ENCODE measurements at places on chromosomes 6 and 20.

DNA sequence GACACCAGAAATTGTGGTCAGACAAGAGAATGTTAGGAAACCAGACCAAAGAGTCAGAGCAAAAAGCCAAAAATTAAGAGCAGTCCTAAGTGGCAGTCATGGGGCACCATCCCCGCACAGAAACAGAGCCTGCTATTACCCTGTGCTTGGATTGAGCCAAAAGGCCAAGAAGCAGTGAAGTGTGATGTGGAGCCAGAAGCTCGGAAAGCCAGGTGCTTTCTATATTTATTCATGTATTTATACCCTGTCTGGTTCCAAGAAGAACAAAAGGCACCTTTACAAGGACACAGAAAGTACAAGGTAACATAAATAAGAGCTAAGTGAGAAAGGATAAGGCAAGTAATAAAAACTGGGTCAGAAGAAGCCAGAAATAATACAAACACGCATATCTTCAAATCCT is 336.2 kb upstream of the CNR1 start:
- DNase-seq: no peak

DNA sequence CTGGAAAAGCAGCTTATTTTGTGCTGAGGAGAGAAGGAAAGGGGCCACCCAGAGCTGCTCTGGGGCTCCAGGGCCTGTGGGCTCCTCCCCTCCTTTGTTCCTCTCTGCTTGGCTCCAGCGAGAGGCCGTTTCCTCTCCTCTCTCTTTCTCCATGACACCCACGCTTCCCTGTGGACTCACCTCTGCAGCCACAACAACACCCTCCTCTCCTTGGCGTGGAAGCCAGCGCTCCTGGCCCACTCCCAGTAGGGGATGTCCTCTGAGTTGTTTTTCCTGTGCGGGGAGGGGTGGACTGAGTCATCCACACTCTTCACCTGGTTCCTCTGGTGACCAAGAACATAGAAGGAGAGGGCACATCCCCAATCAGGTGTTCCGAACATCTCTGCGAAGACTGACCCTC is 4.9 kb upstream of the CDSN start:
- DNase-seq: peak; percentile 19

GRCh38 chr20:2658414-2659354 is 5.3 kb downstream of the IDH3B start:
- DNase-seq: peak; percentile 8

DNA sequence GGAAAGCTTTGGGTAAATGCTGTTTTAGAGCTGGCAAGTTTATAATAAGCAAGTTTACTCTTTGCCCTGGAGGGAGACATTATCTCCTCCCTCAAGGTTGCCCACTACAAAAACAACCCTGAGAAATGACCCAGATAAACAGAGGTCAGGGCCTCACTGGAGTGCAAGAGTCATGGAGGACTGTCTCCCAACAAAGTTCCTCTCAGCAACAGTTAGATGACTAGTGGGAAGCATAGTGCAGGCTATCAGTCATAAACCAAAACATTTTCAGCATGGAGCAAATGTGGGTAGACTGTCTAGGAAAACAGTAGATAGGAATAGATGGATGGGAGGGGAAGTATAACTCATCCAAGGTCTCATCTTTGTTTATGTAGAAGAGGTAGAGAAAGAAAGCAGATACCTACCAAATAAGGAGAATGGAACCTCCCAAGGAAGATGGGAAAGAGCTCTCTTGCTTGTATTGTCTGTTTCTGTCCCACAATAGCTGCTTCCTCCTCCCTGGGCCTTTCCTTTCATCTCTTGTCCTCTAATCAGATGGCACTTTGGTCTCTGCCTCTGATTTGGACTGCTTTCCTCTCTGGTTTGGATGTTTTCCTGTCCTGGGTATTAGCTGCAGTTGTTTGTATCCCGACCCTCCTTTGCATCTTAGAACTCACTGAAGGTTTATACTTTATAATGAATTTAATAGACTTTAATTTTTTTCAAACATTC is 95.4 kb downstream of the WASF1 start:
- DNase-seq: no peak

DNA sequence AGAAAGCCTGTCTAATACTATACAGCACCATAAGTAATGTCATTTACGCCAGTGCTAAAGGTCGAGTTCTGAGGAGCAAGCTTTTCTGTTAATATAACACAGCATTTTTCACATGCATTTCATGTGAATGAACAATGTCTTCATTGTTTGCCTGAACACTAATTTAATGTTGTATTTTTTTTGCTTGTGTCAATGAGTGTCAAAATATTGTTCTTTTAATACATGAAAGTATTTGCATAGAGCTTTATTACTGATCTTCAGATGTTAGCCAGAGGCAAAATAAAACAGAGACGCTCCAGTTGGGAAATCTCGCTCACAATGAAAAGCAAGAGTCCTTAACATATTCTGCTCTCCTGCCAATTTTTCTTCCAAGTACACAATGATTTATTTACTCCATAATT is 151.8 kb downstream of the FOXC1 start:
- no peak for DNase-seq

DNA sequence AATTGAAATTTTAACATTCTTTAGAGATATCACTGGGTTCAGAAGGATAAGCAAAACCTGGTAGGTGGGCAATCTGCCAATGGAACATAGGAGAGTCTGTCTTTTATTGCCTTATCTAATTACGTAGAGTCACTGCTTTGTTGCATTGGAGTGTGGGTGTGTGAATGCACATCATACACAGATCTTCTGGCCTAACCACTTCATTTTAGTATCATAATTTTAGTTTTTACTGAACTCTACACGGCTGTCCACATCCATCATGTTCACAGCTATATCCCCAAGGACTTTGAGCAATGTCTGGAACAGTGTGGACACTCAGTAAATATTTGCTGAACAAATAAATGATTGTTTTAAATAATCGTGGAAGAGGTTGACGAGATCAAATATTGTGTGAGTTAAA is 104.6 kb upstream of the AKIRIN2 start:
- no peak for DNase-seq

- no peak for DNase-seq
Measured at GRCh38 chr20:64001607-64002011, 20.7 kb downstream of the PRPF6 start.

DNA sequence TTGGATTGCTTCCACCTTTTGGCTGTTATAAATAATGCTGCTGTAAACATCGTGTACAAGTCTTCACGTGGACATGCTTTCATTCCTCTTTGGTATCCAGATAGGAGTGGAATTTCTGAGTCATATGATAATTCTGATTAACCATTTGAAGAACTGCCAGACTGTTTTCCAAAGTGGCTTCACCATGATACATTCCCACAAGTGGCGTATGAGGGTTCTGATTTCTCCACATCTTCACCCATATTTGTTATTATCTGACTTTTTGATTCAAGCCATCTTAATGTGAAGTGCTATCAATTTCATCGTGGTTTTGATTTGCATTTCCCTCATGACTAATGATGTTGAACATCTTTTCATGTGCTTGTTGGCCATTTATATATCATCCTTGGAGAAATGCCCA is 2.9 kb upstream of the SNRPB start:
- DNase-seq: peak; percentile 89

DNA sequence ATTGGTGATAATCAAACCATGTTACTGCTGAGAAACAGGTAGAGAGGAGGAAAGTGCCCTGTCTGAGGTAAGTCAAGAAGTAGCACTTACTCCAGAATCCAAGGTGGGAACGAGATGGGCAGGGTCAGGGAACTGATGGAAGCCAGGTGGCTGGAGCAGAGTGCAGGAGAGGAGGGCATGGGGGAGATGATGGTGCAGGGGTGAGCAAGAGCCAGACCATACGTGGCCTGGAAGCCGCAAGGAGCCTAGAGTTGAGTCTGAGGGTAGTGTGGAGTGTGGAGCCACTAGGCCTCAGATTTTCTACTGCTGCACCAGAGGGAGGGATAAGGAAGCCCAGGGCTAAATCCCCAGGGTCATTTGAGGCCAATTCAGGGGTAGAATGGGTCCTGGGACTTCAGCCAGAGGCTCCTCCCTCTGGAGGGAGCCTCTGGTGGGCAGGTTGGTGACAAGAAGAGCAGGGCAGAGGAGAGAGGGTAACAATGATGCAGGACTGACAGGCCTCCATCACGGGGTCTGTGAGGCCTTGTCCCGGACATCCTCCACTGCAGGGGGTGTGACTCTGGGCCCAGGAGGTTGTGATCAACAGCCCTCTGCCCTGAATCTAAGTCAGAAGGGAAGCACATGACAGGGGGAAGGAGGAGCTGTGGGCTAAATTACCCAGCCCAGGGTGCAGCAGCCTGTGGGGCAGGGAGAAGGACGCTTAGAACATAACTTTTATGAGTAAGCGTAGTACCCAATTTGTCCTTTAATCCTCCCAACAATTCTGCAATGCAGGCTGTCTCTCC is 28.7 kb downstream of the COX4I2 start:
- DNase-seq: no peak

GRCh38 chr6:89483111-89483720 is 50.3 kb downstream of the ANKRD6 start:
- peak; percentile 49 for DNase-seq

DNA sequence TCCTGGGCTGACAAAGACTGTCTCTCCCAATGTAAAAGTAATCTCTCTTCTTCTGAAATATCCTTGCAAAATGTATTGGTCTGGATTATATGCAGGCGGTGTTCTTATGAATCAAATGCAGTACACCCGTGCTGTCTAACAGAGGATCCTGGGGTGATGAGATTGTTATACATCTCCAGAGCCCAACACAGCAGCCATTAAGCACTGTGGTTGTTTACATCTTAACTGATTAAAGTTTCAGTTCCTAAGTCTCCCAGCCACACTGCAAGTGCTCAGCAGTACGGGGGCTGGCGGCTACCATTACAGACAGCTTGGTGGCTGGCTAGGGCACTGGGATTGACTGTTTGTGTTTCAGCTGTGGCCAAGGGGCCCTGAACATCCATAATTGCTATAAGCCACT is 7.0 kb downstream of the UNC93A start:
- DNase-seq: no peak

DNA sequence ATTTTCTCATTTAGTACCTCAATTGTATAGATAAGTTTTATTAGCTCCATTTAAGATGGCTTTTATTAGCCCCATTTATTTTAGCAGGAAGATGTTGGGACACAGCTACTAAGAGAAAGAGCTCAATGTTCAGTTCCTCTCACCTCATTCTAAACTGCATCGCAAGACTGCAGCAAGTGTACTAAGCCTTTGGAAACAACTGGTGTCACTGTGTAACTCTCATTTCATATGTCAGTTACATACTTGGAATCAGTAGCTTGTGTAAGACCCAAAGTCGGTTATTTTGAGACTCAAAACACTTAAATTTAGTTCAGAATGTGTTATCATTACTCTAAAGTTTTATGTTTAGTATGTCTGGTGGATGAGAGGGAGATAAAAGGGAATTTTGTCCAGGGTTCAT is 482.9 kb downstream of the BMP2 start:
- no peak for DNase-seq

DNA sequence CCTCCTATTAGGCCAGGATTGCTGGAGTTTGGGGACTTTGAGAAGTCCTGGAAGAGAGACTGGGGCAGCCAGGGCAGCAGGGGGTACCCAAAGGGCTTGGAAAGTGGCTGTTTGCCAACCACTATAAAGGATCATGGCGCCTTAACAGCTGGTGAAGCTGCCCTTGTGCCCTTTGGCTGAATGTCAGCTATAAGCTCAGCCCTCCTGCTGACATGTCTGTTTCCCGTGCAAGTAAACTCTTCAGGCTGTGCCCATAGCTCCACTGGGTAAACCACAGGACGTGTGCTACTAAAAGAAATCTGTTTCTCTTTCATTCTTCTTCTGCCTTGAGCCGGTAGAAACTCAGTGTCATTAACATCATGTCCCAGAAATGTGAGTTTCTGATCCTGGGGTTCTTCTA is 97.3 kb downstream of the CAP2 start:
- no peak for DNase-seq

DNA sequence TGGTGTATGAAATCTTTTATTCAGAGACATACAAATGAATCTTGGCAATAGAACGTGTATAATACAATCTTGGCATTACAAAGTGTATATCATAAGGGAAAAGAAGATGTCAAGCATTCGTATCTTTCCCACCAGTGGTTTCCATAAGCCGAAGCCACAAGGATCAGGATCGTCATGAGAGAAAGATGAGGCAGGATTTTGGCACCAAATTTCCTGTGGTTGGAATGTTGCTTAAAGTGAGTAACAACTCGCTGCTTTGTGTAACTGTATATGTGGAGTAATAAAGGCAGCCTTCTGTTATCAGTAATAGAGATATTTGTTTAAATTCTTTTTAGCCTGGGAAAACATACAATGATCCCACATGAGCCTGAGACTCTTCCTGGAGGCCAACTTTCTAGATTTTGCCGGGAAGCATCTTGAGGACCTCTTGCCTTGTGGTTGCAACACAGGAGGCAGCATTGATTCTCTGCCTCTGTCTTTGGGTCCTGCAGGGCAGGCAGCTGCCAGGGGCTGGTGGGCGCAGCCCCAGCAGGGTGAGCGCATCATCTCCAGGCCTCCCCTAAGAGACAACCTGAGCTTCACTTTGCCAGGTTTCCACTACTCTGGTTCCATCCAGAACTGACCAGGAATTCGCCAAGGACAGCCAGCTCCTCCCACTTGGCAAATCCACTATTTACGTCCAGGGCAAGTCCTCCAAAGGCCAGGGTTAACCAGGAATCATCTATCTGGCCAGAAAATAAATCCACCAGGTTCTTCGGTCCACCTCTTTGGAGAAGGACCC is 230.9 kb upstream of the SULF2 start:
- DNase-seq: peak; percentile 100

DNA sequence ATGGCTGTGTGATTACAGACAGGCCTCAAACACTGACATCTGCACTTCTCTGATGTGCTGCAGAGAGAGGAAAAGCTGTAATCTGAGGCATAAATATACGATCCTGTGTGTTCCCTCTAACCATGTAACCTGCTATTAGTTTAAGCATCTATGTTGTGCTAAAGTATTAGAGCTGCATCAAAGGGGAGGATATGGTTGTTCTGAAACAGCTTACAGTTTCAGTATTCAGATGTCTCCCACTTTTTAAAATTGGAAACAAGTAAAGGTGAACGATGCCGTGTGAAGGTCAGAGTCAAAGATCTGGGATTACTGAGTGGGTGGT is 7.6 kb downstream of the PLEKHG1 start:
- DNase-seq: no peak

DNA sequence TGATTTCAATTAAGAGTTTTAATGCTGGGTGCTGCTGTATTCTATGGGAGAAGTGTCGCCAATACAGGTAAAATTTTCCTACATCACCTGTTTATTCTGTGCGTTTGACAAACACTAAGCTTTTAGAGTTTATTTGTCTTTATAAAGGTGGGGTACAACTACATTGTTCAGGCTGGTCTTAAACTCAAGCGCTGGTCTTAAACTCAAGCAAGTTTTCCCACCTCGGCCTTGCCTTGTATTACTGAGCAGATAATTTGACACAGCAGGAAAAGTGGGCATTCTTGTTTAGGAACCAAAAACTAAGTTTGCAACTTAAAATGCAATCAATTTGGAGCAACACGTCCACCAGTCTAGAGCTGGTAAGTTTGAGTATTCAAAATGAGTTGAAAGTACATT is 112.9 kb upstream of the BTN3A2 start:
- DNase-seq: no peak

- no peak for DNase-seq
Measured at GRCh38 chr20:18628330-18628920, 40.6 kb downstream of the DTD1 start.
